NCI-H187 treated with DMSO at 0.1 percent for 48 hours (cell line): ENCODE measurements at places on chromosomes 4 and X.

GRCh38 chrX:70292788-70293187 is 2.9 kb downstream of the KIF4A start:
- no peak for DNase-seq

DNA sequence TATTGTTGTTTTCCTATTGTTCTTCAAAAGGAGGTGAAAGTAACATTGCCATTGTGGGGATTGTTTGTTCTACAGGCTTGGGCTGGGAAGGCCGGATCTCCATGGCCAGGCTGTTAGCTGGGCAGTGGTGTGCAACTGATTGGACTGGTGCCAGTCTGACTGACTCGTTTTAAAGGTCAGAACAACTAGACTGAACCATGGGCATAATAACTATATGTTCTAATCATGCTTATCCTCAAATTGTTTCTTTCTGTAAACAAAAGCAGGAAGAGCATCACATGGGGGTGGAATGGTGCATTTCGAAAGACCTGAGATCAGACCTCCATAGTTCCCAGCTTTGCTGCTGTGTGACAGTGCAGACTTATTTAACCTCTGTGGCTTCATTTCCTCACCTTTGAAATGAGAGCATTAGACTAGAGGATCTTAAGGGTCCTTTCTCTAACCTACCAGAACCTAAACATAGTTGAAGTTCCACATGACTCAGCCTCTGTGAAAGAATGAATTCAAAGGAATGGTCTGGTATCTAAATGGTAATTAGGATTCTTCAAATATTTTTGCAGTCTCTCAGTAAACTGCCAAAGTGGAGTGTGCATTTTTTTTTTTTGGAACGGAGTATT is 66.7 kb upstream of the PGRMC2 start:
- DNase-seq: no peak

DNA sequence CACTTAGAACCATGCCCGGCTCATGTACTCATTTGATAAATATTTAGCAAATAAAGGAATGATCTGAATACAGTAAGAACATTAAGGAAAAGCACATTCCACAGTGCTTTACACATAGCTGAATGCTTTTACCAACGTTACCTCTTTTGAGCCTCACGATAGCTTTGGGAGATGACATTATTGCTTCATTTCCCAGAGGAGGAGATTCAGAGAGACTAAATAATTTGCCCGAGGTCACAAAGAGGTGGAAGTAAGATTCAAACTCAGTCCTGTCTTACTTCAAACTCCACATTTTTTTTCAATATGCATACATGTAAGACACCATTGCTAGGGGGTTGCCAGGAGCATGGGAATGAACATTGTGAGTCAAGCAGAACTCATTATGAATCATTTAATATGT is 538.5 kb downstream of the BCOR start:
- no peak for DNase-seq

DNA sequence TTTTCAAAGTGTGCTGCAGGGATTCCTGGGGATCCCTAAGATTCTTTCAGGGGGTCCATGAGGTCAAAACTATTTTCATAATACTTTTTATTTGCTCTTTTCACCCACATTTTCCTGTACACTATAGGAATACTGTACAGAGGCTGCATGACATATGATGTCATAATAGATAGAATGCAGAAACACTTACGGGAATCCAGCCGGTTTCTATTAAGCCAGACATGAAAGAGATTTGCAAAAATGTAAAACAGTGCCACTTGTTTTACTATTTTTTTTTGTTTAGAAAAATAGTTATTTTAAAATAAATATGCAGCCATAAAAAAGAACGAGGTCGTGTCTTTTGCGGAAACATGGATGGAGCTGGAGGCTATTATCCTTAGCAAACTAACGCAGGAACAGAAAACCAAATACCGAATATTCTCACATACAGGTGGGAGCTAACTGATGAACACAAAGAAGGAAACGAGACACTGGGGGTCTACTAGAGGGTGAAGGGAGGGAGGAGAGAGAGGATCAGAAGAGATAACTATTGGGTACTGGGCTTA is 5.0 kb downstream of the ZFX start:
- no peak for DNase-seq

GRCh38 chr4:39154009-39154408 is 28.3 kb upstream of the WDR19 start:
- no peak for DNase-seq

DNA sequence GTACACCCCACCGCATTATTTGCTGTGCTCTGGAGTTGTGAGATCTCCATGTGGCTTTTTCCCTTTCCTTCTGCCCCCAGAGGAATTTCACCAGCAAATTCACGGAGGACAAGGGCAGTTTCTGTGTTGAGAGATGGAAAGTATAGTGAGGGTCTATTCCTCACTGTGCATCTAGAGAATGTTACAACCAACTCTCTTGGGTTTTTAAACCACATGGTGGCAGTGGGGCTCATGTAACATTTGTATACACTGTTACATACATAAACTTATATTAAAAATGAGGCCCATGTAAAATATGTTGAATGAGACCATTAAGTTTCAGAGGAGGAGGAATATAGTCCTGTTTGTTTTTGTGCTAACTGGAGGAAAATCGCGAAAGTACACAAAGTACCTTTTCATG is 909 bp upstream of the PRKG2 start:
- DNase-seq: no peak

DNA sequence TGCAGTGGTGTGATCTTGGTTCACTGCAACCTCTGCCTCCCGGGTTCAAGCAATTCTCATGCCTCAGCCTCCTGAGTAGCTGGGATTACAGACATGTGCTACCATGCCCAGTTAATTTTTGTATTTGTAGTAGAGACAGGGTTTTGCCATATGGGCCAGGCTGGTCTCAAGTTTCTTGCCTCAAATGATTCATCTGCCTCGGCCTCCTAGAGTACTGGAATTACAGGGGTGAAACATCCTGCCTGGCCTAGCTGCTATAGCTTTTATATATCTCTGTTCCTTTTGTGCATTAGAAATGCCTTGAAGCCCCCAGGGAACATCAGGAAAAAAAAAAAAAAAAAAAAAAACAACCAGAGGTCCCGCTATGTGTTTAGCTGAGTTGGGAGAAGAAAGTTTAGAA is 34.8 kb downstream of the UBE2K start:
- DNase-seq: no peak

GRCh38 chrX:115177932-115178331 is 11.3 kb upstream of the RBMXL3 start:
- no peak for DNase-seq

DNA sequence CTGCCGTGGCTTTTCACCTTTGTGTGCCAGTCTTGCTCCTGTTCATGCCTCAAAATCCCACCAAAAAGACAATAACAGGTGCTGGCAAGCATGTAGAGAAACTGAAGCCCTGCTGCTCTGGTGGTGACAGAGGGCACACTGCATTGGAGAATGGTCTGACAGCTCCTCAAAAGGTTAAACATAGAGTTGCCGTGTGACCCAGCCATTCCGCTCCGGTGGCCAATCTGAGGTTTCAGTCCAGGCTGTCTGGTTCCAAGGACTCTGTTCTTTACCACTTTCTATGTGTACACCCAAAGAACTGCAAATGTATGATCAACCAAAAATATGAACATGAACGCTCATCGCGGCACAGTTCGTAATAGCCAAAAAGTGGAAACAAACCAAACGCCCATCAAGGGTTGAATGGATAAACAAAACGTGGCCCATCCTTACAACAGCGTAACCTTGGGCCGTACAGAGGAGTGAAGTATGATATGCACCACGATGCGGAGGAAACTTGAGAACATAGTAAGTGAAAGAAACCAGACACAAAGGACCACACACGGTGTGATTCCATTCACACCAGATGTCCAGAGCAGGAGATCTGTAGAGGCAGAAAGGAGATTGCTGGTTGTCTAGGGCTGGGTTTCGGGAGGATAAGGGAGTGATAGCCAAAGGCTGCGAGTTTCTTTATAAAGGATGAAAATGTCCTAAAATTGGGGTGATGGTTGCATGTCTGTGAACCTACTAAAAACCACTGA is 33.6 kb upstream of the WFS1 start:
- DNase-seq: no peak

DNA sequence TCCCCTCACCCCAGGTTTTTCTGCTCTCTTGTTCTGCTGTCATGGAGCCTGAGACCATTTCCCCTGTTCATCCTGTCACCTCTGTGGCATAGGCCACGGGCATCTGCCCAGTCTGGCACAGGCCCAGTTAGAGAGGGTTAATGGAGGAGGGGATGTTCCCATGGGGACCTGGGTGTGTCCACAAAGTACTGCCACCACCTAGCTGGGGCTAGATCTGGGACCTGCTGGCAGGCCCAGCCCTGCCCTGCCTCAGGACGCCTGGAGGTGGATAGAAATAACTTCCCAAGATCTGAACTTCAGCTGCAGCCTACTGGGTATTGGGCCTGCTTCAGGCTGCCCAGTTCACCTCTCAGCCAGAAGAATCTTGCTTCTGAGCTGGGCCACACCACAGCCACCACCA is 13.5 kb downstream of the EFNB1 start:
- no peak for DNase-seq

DNA sequence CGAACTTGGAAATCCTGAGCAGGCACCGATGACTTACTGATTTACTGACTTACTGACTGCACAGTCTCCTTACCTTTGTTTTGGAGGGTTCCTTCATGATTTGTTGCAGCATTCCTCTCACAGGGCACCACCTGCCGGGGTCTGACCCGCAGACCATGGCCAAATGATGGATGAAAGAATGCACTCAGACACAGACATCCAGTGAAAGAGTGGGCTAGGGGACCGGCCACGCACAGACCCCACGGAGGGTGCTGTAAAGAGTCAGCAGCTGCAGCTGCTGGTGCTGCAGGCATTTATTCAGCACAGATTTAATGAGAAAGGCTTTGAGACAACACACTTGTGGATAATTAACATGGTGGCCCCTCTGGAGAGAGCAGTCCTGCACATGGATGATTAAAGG is 3.4 kb downstream of the MAGEB5 start:
- DNase-seq: no peak

GRCh38 chrX:22526339-22526738 is 253.6 kb downstream of the CBLL2 start:
- no peak for DNase-seq

DNA sequence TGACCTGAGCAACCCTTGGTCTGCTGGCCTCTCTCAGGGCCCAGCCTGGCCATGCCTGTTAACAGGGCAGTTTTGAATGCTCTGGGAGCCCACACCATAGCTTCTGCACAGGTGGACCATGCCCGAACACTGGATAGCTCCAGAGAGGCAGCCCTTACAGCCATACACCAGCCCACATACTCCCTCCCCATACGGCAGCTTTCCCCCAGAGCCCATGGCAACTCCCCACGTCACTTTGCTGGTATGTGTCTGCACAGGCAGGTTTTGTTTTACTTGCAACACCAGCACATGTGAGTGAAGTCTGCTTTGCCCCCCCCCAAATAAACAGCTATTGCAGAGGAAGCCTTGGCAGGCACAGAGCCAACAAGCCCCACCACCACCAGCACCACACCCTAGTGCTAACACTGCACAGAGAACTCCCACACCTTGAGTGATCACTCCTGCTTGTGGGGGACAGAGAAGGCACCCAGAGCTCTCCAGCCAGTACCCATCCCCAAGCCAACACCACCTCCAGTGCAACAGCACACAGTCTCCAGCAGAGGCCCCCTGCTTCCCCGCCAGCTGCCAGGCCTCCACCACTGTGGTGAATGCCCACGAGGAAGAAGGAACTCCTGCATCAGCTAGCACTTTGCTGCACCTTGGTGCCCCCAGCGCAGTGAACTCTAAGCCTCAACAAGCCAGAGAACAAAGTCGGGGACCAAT is 87.3 kb downstream of the STPG2 start:
- DNase-seq: no peak

GRCh38 chrX:40465735-40466551 is 114.8 kb upstream of the ATP6AP2 start:
- DNase-seq: no peak

DNA sequence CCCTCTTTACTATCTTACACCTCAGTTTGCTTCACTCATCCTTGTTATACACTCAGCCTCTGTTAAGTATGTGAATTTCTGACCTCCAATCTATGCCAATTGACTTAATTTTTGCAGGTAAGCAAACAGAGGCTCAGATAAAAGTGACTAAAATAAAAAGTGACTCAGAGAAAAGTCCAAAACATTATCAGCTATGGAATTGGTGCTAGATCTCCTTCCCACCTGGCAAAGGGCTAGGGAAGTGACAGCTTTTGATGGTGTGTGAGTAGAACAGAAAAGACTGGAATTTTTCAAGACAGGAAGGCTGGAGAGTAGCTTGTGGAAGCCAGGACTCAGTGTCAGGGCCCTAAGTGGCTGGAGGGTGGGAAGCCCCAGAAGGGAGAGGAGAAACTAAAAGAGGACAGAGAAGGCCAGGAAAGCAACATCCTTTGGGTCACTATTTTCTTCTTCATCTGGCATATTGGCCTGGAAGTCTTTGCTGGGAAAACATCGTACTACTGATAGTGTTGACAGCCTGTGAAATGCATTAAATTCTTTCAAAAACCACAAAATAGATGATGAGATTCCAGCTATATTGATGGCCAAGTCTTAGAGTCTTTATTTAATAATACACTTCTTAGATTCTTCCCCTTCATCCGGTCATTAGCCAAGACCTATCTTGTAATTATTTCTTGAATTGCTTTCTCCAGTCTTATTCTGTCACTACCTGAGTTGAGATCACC is 392.8 kb downstream of the RAPGEF2 start:
- no peak for DNase-seq
